Colonic mucosa (tissue), 4 donors: ENCODE measurements at places on chromosomes 7 and 10. TPM values are rescaled to one million over a fixed set of nuclear protein-coding genes. Genes with fewer than 3 reads are reported as not detected.

DNA sequence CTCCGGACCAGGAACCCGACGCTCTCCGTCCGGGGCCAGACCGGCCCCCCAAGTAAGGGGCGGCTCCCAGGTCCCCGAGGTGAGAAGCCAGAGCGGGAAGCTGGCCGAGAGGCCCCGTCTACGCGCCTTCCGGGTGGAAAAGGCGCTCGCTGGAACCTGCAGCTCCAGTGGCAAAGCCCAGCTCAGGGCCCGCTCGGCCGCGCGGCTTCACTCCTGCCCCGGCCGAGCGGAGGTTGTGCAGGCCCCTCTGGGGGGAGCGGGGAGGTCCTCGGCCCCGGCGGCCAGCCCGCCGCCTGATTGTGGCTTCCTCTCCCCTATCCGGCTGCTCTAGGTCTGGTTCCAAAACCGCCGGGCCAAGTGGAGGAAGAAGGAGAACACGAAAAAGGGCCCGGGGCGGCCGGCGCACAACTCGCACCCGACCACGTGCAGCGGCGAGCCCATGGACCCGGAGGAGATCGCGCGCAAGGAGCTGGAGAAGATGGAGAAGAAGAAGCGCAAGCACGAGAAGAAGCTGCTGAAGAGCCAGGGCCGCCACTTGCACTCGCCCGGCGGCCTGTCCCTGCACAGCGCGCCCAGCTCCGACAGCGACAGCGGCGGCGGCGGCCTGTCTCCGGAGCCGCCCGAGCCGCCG lies 2.9 kb downstream of the UNCX start:
- peaks cover 86% of the 10 kb centered on the region for H3K27me3 ChIP-seq
- no peak overlapping the region for H3K27ac ChIP-seq
- no peak overlapping the region for H3K4me3 ChIP-seq
- no peak for DNase-seq
- no peaks in the 10 kb centered on the region for H3K4me1 ChIP-seq

- H3K4me3 ChIP-seq = no peak overlapping the region
- DNase-seq = no peak
- no peaks in the 10 kb centered on the region for H3K27me3 ChIP-seq
- no peak overlapping the region for H3K27ac ChIP-seq
- no peaks in the 10 kb centered on the region for H3K36me3 ChIP-seq
These were observed 296.1 kb upstream of the SEMA3A start for GRCh38 chr7:84490661-84491060.

DNA sequence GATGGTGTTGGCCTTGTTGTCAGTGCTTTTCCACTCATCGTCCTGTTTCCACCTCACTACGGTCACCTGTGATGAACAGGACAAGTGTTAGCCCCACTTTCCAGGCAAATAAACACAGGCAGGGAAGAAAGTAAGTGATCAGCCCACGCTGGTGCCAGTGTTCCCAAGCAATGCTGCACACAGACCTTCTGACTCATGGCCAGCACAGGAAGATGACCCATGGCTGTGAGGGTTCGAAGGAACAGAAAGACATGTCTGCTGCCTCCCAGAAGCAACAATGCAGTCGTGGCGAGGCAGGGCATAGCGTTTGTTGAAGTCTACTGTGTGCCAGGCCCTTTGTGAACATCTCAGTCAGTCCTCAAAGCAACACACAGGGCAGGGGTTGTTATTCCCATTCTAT lies 35.7 kb downstream of the SLC29A3 start:
- DNase-seq = no peak
- H3K27me3 ChIP-seq = no peaks in the 10 kb centered on the region
- no peak overlapping the region for H3K27ac ChIP-seq
- no peak overlapping the region for H3K4me3 ChIP-seq
- H3K36me3 ChIP-seq = no peaks in the 10 kb centered on the region

Gene DDC
- total RNA-seq = 90.2 TPM

DNA sequence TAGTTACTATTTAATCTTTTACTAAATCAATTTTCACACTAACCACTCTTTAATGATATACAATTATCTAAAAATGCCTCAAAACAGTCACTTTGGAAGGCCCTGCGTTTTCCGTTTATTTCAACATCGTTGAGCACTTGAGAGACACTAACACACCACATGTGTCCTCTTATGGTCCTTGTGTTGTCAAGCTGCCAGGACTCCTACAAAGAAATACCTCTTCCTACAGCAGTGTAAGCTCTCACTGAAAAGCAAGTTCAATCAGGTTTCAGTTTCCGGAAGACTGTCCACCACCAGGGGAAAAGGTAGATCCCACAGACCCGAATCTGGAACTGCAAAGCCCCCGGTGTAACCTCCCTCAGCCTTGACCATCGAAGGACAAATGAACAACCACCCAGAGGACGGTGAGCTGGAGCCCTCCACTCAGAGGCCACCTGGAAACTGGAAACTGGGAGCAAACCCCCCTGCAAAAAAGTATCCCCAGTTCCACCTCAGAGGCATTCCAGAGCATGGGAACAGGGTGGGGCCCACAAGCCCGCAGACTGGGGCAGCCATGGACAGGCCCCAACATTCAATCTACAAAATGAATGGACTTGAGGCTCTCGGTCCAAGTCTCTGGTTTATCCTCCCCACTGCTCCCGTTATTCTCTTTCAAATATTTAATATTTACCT lies 37.6 kb downstream of the KCNH2 start:
- H3K4me3 ChIP-seq = no peak overlapping the region
- no peak overlapping the region for H3K27ac ChIP-seq
- H3K27me3 ChIP-seq = no peaks in the 10 kb centered on the region
- DNase-seq = no peak
- no peaks in the 10 kb centered on the region for H3K4me1 ChIP-seq
- H3K36me3 ChIP-seq = no peaks in the 10 kb centered on the region

DNA sequence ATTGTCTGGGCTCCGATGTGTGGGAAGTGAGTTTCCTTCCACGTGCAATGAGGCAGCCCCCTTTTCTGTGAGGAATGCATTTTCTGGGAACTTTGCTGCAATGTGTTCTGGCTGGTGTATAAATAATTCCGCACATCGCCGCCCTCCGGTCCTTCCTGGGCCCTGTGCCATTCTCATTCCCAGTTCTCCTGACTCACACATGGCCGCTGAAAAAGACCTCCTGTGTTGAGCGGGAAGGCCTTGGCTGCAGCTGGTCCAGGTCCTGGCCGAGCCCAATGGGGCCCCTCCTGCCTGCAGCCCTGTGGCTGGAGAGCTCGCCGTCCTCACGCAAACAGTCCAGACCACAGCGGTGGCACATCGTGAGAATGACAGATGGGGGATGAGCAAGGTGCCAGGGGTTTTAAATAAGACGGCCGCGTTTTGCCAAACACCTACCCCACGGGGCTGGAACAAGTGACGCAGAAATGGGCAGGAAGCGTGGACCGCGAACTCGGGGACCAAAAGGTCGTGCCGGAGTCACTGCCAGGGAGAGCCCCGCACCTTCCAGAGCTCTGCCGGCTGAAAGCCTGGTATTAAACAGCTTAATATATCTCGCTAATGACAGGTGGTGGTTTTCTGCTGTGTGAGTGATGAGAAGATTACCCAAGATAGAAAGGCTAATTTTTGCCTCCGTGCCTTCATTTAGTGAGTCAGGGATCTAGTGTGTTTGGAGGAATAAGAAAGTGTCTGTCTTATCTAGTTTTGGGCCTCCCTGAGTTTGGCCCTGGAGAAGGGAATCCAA lies 37.0 kb downstream of the FAM20C start:
- peak overlapping the region; percentile 70 for H3K27ac ChIP-seq
- no peaks in the 10 kb centered on the region for H3K36me3 ChIP-seq
- no peak overlapping the region for H3K4me3 ChIP-seq

Gene STOX1
- 3.2 TPM for total RNA-seq

GRCh38 chr10:122554131-122555036 lies 6.2 kb upstream of the DMBT1 start:
- no peak overlapping the region for H3K27ac ChIP-seq
- no peaks in the 10 kb centered on the region for H3K27me3 ChIP-seq
- H3K36me3 ChIP-seq = no peaks in the 10 kb centered on the region
- no peak overlapping the region for H3K4me3 ChIP-seq
- DNase-seq = no peak

DNA sequence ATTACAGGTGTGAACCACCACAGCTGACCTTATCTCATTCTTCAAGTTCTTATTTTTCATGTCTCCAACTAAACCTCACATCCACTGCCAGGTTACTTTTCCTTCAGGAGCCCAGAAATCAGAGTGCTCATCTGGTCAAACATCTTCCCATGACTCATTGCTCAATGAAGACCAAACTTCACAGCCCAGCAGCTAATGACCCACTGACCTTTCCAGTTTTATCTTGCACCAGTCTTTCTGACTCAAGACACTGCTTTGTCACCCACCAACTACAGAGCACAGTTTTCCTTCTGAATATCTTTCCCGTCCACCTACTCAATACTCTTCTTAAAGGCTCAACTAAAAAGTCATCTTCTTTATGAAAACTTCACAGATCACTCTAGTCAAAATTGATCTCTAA lies 245.1 kb downstream of the CHCHD3 start:
- no peaks in the 10 kb centered on the region for H3K27me3 ChIP-seq
- H3K27ac ChIP-seq = no peak overlapping the region
- H3K4me3 ChIP-seq = no peak overlapping the region
- H3K36me3 ChIP-seq = no peaks in the 10 kb centered on the region
- DNase-seq = no peak
- no peaks in the 10 kb centered on the region for H3K4me1 ChIP-seq

DNA sequence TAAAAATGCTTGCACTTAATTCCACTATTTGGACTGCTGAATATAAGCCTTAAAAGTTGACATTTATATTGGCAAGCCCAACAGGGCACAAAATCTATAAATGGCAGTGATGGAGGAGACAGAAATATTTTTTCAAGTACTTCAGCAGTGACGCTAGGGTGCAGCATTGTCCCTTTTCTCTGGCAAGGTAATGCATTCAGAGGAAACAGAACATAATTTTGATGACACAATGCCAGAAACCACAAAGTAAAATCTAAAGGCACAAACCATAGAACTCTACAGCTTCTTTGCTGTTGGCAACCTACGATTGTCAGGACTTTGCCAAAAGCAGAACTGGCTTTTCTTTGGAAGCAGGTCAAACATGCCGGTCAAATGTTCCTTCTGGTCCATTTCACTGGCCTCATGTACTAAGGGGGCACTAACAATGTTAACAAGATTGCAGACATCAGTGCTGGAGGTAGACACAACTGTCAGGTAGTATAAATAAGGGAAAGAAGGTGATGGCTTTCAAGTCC lies 30.9 kb upstream of the FAM133B start:
- no peaks in the 10 kb centered on the region for H3K36me3 ChIP-seq
- H3K27me3 ChIP-seq = no peaks in the 10 kb centered on the region
- H3K27ac ChIP-seq = peak overlapping the region; percentile 2
- DNase-seq = peak; percentile 77
- H3K4me3 ChIP-seq = no peak overlapping the region
